Stimulated activated CD4-positive, alpha-beta T cell treated with anti-CD3 and anti-CD28 coated beads, TNF-alpha, amount 100 ng/mL, for 24 hours (primary cell): ENCODE measurements at places on chromosomes 1 and 21.

GRCh38 chr1:109307274-109308021 is 637 bp upstream of the MYBPHL start:
- no peak for DNase-seq

DNA sequence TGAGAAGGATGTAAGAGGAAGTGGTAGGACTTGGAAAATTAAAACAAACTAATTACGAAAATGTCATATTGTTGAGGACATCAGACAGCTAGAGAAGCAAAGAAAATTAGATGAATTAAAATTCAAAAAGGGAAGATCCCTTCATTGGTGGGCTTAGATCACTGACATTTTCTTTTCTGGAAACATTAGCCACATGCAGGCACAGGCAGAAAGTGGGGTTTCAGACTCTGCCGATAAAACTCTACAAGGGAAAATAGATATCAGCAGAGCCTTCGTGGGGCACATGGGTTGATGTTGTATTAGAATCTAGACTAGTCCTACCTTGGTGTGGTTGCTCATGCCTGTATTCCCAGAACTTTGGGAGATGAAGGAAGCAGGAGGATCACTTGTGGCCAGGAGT is 12.4 kb upstream of the RGS1 start:
- DNase-seq = no peak

- DNase-seq = no peak
Observed at GRCh38 chr1:60848583-60849188, 233.7 kb upstream of the NFIA start.

DNA sequence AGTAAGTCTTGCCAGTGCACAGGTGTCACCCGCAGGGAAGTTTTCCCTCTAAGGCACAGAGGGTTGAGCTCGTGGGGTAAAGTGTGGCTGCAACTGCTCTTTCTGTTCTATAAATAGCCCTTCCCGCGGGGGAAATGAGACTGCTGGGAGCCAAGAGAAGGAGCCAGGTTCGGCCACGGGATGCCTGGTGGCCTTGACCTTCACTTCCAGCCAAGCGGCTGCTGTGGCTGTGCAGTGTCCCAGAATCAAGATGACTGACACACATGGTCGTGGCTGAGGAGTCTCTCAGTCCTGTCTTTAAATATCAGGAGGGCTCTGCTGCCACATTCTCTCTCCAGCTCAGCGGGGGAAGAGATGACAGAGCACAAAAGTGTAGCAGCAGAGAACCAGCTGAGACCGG is 154.1 kb upstream of the VAMP3 start:
- no peak for DNase-seq

DNA sequence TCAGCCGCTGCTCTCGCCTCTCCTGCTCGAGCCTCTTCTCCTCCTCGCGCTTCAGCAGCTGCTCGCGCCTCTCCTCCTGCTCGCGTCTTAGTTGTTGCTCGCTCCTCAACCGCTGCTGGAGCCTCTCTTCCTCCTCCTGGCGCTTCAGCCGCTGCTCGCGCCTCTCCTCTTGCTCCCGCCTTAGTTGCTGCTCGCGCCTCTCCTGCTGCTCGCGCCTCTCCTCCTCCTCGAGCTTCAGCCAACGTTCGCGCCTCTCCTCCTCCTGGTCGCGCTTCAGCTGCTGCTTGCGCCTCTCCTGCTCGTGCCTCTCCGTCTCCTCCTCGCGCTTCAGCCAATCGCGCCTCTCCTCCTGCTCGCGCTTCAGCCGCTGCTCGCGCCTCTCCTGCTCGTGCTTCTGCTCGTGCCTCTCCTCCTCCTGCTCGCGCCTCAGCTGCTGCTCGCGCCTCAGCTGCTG is 3.7 kb downstream of the TCHH start:
- peak; percentile 43 for DNase-seq

DNA sequence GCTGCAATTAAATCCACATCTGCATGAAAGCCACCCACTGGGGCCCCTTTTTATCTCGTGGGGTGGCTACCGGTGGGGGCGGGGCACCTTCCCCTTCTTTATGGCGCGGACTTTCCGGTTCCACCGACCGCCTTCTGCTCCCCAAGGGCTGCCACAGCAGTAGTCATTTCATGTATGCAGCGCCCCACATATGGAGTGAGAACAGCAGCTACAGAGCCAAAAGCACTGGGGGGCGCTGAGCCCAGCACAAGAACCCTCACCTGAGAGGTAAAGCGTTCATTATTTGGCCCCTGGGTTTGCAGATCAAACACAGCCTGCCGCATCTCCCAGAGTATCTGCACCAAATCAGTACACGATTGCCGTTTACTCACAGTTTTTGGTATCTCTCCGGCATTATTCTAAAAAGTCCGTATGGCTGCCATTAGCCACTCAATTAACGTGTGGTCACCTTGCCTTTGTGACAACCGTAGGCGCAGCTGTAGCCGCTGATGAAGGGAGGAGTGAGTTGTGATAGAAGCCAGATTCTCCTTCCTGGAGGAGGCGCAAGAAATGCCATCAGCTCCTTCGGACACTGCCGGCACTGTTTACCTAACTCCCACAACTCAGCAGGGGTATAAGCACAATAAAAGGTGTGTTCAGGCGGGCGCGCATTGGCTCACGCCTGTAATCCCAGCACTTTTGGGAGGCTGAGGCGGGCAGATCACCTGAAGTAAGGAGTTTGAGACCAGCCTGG is 30.4 kb upstream of the CR2 start:
- DNase-seq = no peak

DNA sequence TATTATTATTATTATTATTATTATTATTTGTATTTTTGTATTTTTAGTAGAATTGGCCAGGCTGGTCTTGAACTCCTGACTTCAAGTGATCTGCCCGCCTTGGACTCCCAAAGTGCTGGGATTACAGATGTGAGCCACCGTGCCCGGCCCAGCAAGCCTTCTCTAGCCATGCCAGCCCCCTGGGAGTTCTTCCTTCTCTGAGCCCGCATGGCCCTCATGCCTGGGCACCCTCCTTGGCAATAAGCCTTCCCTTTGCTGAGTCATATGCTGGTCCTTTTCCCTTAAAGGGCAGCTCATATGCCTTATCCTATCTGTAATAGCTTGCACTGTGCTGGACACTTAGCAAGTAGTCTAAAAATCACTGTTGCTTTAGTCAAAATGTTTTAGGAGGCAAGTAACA is 8.5 kb upstream of the NBL1 start:
- no peak for DNase-seq

DNA sequence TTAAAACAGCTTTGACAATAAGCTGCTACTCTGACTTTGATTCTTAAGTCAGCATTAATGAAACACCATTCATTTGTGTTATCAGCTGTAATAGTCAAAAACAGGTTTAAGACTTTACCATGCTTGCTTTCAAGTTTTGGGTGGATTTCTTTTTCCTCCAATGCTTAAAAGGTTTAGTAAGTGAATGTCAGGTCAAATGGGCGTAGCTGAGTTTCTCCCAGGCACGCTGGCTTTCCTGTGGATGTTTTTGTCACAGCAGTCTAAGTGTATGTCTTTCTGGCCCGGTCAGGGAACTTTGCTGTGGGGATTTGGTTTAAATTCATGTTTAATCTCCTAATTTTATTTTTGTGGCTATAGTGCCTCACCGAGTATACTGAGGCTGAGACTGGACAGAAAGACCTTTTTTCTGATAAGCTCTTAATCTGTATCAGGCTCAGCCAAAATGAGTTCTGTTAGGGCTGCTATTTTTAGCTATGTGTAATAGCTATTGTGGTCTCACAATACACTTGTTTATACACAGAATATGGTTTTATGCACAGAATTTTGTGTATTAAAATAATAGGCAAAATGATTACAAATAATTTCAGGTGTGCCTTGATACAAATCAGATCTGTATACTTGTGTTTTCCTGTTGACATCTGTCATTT is 292.8 kb downstream of the DISC1 start:
- no peak for DNase-seq

DNA sequence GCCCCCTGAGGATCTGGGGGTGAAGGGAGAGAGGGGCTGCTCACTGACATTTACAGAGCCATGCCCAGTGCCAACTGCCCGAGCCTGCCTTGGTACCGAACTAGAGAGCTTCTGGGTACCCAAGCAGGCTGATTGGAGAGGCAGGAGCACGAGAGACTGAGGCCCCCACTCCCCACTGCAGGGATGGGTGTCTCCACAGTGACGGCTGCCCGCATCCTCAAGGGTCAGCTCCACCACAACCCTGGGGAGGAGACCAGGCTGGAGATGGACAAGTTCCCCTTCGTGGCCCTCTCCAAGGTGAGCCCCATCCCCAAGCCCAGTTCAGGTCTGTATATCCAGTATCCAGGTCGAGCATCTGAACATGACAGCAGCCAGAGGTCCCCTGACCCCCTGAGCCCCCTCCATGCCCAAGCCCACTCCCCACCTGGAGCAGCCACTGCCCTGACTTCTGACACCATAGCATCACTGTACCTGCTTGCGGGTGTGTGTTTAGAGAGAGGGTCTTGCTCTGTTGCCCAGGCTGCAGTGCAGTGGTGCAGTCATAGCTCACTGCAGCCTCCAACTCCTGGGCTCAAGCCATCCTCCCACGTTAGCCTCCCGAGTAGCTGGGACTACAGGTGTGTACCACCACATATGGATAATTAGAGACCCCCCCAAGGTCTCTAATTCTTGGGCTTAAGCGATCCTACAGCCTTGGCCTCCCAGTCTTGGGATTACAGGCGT is 51.9 kb downstream of the ALPL start:
- DNase-seq = no peak

GRCh38 chr1:81682490-81682889 is 118.2 kb upstream of the ADGRL2 start:
- no peak for DNase-seq

- DNase-seq = no peak
Observed at GRCh38 chr1:186595969-186596368, 84.3 kb downstream of the PTGS2 start.

DNA sequence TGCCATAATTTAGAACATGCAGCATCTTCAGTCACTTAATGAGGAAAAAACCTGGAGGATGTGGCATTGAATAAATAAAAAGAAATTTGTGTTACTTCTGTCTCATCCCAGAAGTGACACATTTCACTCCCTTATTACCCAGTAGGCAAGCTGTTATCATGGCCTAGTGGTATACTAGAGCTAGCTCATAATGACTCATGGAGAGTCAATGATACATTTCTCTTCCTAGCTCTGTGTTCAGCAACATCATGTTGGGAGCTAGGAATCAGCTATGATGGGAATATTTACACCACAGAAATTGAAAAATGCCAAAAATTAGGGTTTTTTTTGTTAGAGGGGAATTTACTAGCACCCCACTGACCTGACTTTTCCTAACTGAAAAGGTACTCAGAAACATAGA is 182.7 kb downstream of the HMCN1 start:
- no peak for DNase-seq

GRCh38 chr1:64248065-64248464 is 44.6 kb downstream of the UBE2U start:
- DNase-seq = no peak

DNA sequence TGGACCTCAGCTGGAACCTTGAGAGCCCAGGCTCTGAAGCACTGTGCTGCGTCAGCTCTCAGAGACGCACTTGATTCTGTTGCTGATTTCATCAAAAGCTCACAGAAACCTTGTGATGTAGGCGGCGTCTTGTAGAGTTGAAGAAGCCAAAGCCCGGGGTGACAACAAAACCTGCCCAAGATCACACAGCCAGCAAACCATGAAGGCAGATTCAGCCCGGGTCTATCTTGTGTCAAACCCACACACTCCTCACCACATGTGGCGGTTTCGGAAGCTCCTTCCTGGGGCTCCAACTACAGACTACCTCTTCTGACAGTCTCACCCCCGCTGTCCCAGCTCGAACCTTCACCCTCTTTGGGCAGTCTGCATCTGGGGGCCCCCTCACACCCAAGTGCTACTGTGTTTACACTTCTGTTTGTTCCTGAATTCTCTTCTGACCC is 50.4 kb downstream of the TENT5C start:
- peak; percentile 68 for DNase-seq
